Endodermal cell (in vitro differentiated cells): ENCODE measurements at places on chromosomes 13 and 19. TPM values are rescaled to one million over a fixed set of nuclear protein-coding genes. Genes with fewer than 3 reads are reported as not detected.
A peak's percentile ranks its signal among the peaks of the same experiment; 100 is the strongest.

- H3K36me3 ChIP-seq: peaks cover 29% of the 10 kb centered on the region
- H3K27ac ChIP-seq: no peak overlapping the region
- no peaks in the 10 kb centered on the region for H3K27me3 ChIP-seq
- peak; percentile 65 for DNase-seq
Observed at GRCh38 chr13:102825400-102825799, 20.4 kb upstream of the ERCC5 start.

GDF15 gene
- 0.90 and 1.2 TPM in 2 replicates for total RNA-seq

- H3K27ac ChIP-seq: no peak overlapping the region
- no peaks in the 10 kb centered on the region for H3K4me1 ChIP-seq
Observed at GRCh38 chr13:43787997-43788396, 1.2 kb upstream of the ENOX1 start.

- H3K36me3 ChIP-seq: peaks cover 39% of the 10 kb centered on the region
- DNase-seq: no peak
- no peak overlapping the region for H3K27ac ChIP-seq
- H3K4me1 ChIP-seq: peaks cover 3% of the 10 kb centered on the region
Observed at GRCh38 chr19:576768-577438, 4.5 kb downstream of the BSG start.

DNA sequence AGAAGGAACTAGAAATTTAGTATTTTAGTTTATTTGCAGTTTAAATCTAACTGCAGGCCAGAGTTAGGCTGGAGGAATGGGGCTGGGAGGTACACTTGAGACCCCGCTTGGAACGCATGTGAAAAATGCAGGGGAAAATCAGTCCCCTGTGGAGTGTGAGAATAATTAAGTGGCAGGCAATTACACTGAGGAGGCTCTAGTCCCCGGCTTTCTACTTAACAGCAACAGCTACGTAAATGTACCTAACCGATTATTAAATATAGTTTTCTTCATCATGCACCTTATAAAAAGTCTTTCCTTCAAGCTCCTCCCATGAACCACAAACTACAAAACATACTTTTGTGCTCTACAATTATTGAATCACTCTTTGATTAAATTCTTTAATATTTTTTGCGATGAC is 804 bp downstream of the ZNF708 start:
- H3K4me3 ChIP-seq: peak overlapping the region; percentile 90
- peak overlapping the region; percentile 99 for H3K27ac ChIP-seq
- peak; percentile 56 for DNase-seq
- no peaks in the 10 kb centered on the region for H3K27me3 ChIP-seq

DNA sequence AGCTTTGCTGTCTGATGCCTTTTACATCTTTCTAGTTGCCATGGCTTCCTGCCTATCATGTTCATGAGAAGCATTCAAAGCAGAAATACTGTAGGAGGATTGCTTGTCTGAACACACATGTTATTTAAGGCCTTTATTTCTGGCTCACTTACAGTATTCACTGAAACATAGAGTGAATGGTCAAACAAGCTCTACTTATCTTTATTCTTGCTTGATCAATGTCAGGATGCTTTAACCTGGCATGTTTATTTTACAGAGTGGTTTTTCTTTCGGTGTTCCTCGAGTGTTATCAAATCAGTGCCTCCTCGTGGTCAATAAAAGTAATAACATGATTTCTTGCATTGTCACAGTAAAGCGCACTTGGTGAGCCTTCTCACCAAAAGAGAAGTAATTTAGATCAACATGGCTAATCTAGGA is 73.5 kb upstream of the PCDH17 start:
- H3K36me3 ChIP-seq: no peaks in the 10 kb centered on the region
- H3K4me3 ChIP-seq: no peak overlapping the region
- no peak for DNase-seq
- H3K4me1 ChIP-seq: no peaks in the 10 kb centered on the region

DNA sequence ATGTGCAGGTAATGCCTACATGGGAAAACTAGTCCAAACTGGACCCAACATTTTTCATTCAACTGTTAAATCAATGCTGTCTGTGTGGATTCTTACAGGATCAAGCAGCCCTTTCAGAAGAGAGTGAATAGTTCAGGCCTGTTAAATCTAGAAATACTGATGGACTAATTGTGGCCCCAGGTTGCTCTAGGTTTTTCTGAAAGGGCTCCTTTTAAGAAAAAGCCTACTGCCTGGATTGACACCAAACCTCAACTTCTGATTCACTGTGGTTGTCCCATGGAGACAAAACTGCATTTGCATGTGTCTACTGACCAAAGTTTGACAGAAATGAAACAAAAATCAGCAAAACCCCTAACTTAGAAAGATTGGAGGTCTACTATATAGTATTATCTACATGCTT is 437.0 kb downstream of the KLF12 start:
- no peaks in the 10 kb centered on the region for H3K4me1 ChIP-seq
- no peaks in the 10 kb centered on the region for H3K36me3 ChIP-seq
- H3K4me3 ChIP-seq: no peak overlapping the region
- DNase-seq: no peak
- H3K27me3 ChIP-seq: no peaks in the 10 kb centered on the region
- H3K27ac ChIP-seq: no peak overlapping the region

- H3K27ac ChIP-seq: no peak overlapping the region
- DNase-seq: no peak
- H3K4me3 ChIP-seq: no peak overlapping the region
Observed at GRCh38 chr13:80126389-80127068, 214.4 kb downstream of the SPRY2 start.

RFPL4A gene
- not detected in 3 replicates for total RNA-seq

DNA sequence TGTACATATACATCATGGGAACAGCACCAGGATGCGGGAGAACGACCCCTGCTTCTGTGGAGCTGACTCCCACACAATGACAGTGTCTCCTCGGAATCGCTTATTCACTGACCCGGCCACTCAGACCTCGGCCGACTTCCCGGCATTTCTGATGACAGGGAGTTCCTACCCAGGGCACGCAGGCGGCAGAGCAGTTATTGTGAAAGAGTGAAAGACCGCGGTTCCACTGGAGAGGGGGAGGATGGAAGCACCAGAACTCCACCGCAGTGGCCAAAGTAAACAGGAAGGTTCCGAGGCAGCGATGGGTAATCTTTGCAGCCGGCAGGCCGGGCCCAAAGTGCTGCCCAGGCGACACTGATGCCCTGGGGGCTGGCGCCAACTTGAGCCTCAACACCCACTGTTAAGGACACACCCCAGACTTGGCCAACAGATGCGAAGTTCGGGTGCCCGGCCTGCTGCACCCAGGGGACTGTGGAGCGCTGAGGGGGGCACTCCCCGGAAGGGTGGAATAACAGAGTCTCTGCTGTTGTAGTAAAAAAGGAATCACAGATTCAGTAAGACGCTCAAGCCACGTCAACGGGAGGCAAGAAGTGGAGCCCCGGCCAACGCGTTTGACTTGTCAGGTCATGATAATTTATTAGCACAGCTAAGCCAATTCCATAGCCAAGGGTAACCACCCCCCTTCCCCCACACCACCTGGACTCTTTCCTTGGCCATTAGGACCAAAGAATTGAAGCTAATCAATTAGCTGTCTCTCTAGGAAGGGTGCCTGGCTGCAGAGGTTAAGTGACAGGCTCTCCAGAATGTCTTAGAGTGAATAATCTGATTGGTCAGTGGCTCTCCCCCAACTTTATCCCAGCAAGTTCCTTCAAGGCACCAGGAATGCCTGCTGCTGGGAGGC is 5.8 kb downstream of the MLLT1 start:
- H3K36me3 ChIP-seq: peaks cover 25% of the 10 kb centered on the region
- H3K27me3 ChIP-seq: no peaks in the 10 kb centered on the region
- peaks cover 53% of the 10 kb centered on the region for H3K4me1 ChIP-seq
- H3K4me3 ChIP-seq: no peak overlapping the region

- no peak for DNase-seq
- no peaks in the 10 kb centered on the region for H3K4me1 ChIP-seq
- H3K27ac ChIP-seq: peak overlapping the region; percentile 77
- peaks cover 95% of the 10 kb centered on the region for H3K36me3 ChIP-seq
- no peaks in the 10 kb centered on the region for H3K27me3 ChIP-seq
Observed at GRCh38 chr19:15249972-15250639, 17.9 kb upstream of the EPHX3 start.

ZNF558 gene
- 15.4 and 18.9 TPM in 2 replicates for total RNA-seq

DNA sequence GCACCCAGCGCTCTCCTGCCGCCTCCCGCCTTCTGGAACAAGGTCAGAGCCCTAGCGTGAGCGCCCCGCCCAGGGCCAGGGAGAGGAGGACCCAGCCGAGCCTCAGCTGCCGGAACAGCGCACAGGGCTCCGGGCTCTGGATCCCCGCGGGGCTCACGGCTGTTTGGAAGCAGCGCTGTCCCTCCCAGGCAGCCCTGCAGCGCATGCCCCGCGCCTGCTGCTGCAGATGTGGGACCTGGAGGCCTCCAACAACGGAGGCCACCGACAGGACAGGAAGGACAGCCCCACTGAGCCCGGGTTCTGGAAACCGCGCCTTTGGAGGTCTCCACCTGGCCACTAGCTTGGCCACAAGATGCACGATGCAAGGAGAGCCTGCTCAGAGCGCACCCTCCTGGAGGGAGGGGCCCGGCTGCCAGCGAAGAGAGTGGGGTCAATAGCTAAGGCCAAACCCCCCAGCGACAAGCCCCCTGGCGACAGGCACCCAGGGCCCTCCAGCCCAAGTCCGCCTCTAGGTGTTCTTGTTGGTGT is 12.6 kb downstream of the ZSCAN18 start:
- no peak overlapping the region for H3K27ac ChIP-seq
- no peak for DNase-seq
- no peaks in the 10 kb centered on the region for H3K27me3 ChIP-seq
- peaks cover 40% of the 10 kb centered on the region for H3K36me3 ChIP-seq
- H3K4me3 ChIP-seq: no peak overlapping the region

DNA sequence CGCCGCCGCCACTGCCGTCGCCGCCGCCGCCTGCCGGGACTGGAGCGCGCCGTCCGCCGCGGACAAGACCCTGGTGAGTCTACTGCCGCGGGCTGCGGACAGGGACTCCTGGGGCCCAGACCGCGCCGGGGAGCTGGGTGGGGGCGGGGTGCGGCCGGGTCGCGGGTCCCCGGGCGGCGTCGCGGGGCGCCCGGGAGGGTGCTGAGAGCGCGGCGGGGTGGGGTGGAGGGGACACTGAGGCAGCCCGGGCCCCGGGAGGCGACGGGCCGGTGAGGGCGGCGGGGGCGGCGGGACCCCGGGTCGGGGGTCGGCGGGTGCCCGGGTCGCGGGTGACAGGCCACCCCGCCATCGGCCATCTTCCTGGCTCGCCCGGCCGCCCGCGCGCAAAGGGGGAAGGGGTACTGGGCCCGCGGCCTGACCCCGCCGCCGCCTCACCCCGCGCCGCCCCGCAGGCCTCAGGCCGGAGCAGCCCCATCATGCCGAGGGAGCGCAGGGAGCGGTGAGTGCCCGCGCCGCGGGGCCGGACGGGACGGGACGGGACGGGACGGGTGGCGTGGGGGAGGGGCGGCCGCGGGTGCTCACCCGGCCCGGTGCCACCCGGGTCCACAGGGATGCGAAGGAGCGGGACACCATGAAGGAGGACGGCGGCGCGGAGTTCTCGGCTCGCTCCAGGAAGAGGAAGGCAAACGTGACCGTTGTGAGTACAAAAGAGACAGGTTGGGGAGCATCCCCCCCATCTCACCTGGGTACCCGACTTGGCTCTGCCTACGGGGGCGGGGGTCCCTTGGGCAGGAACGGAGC is 489 bp downstream of the CCNE1 start:
- peak overlapping the region; percentile 72 for H3K4me3 ChIP-seq
- H3K36me3 ChIP-seq: peaks cover 21% of the 10 kb centered on the region
- no peak overlapping the region for H3K27ac ChIP-seq
- peak; percentile 61 for DNase-seq

DNA sequence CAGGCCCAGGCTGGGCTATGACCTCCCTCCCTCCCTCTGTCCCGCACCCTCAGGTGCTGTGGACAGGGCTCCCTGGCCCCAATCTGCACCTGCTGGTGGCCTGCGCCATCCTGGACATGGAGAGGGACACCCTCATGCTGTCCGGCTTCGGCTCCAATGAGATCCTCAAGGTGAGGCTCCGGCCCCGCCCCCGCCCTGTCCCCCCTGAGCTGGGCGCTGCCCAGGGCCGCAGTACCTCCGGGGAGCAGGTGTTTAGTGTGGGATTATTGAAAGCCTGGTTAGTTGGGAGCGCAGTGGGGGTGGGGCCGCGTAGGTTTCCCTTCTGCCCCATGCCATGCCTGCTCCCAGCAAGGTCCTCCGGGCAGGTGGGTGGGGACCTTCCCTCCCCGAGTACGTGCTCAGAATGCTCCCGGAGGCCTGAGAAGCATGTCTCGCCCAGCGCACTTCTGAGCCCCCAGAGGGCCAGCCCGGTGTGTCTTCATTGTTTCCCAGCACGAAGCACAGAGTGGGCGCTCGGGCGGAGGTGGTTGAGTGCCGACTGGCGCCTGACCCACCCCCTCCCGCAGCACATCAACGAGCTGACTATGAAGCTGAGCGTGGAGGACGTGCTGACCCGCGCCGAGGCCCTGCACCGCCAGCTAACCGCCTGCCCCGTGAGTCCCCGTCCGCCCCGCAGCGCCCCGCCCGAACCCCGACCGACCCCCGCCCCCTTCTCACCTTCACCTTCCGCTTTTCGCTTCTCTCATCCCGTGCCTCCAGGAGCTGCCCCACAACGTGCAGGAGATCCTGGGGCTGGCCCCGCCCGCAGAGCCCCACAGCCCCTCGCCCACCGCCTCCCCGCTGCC is 8.8 kb downstream of the IL4I1 start:
- H3K27me3 ChIP-seq: no peaks in the 10 kb centered on the region
- DNase-seq: no peak
- H3K36me3 ChIP-seq: peaks cover 21% of the 10 kb centered on the region
- no peak overlapping the region for H3K27ac ChIP-seq
- no peak overlapping the region for H3K4me3 ChIP-seq
- H3K4me1 ChIP-seq: no peaks in the 10 kb centered on the region

ZNF304 gene
- total RNA-seq: 9.6 to 13.7 TPM (median 12.3 TPM) in 3 replicates

ZNF600 gene
- total RNA-seq: 27.6 and 32.3 TPM in 2 replicates

DNA sequence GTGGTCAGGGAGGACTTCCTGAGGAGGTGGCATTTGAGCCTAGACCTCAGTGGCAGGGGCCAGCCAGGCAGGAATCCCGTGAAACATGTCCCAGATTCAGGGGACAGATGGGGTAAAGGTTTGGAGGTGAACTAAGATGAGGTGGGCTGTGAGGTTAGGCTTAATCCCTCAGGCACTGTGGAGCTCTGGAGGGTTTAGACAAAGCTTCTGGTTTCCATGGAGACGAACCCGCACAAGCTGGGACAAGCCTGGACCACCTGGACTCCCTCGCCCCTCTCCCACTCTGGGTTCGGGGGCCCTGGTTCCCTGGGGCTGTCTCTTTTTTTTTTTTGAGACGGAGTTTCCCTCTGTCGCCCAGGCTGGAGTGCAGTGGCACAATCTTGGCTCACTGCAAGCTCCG is 15.7 kb downstream of the TJP3 start:
- H3K27ac ChIP-seq: no peak overlapping the region
- no peak for DNase-seq
- no peaks in the 10 kb centered on the region for H3K36me3 ChIP-seq
- no peaks in the 10 kb centered on the region for H3K4me1 ChIP-seq

BRCA2 gene
- total RNA-seq: 22.8 and 27.8 TPM in 2 replicates

DNA sequence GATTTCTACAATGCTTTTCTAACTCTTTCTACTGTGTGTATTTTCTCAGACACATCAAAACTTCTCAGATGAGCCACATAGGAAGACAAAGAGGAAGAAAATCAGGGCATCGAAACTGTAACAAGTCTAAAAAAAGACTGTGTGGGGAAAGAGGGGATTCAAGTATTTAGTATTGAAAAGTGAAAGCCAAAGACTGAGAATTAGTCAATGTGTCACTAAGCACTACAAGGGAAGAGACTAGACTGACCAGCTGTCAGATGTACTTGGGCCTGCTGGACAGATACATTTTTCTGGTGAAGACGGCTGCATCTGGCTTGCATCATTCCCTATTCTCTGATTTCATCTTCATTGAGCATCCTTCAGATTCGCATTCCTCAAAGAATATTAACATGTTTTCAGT is 25.4 kb downstream of the COMMD6 start:
- no peak for DNase-seq
- H3K4me1 ChIP-seq: no peaks in the 10 kb centered on the region
- no peaks in the 10 kb centered on the region for H3K36me3 ChIP-seq
- H3K27ac ChIP-seq: no peak overlapping the region
- no peaks in the 10 kb centered on the region for H3K27me3 ChIP-seq

FLT1 gene
- 10.3 and 13.1 TPM in 2 replicates for total RNA-seq

TSHZ3 gene
- 0.84 to 1.2 TPM (median 1.1 TPM) in 3 replicates for total RNA-seq
